ENCODE measurements at places on chromosomes 12 and 14.

DNA sequence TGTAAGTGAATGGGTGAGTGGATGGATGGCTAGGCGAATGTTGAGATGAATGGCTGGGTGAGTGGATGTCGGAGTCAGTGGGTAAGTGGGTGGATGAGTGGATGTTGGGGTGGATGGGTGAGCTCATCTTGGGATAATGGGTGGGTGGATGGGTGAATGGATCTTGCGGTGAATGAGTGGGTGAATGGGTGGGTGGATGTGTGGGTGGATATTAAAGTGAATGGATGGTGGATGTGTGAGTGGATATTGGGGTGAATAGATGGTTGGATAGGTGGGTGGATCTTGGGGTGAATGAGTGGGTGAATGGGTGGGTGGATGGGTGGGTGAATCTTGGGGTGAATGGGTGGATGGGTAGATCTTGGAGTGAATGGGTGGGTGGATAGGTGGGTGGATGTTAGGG, 51.9 kb downstream of the CMKLR1 start:
- DNase-seq: no peak

GRCh38 chr12:50117057-50117622, 5.1 kb downstream of the COX14 start:
- DNase-seq: no peak

- no peak for DNase-seq
Measured at GRCh38 chr12:49819786-49820185, 8.4 kb downstream of the NCKAP5L start.

GRCh38 chr14:70188322-70188658, 461 bp downstream of the SLC8A3 start:
- no peak for DNase-seq

DNA sequence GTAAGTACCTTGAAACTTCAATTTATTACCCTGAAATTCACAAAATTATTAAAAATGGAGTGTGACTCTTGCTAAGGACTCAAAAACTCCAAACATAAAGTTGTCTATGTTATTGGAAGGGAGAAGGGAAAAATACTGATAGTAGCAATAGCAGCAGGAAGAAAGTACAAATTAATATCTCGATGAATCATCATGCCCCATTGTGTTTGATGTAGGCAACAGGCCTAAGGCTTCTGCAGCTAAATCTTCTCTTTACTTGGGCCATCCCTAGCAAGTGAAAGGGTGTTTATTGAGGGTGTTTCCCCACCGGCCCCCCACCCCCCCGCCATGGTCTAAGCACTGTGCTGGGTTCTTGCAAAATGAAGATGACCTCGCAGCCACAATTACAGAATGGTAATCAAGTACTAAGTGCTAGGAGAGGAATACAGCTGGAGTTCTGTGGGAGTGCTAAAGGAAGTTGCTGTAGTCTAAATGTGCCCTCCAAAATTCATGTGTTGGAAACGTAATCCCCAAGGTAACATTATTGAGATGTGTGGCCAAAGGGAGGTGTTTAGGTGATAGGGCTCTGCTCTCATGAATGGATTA, 76.5 kb downstream of the SNAPC1 start:
- no peak for DNase-seq

DNA sequence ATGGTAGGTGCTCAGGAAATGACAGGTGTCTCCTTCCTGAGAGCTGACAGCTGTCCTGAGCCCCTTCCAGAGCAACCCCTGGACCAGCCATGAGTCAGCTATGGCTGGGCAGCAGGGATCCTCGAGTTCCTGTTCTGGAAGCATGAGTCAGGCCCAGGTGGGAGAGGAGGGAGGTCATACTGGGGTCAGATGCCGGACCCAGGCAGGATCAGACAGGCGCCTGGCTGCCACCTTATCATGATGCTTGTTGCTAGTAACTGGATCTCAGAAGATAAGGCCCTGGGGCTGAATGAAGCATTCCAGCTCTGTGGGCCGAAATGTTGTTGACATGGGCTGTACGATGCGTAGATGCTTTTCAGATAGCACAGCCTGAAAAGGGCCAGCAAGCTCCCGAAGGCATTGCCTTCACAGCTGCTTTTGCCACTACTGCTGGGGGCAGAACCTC, 17.4 kb upstream of the KRT7 start:
- peak; percentile 71 for DNase-seq

DNA sequence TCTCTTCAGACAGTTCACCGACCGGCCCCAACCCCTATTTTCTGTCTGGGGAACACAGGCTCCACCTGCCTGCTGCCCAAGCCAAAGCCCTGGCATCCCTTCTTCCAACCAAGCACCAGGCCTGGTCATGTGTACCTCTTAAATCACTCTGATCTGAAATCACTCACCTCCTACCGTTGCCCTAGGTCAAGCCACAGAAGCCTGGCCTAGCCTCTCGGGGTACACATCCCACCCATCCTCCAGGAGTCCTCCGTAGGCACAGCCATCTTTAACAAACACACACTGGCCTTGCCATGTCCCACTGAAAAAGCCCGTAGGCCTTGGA, 81.8 kb downstream of the IRF2BPL start:
- no peak for DNase-seq

DNA sequence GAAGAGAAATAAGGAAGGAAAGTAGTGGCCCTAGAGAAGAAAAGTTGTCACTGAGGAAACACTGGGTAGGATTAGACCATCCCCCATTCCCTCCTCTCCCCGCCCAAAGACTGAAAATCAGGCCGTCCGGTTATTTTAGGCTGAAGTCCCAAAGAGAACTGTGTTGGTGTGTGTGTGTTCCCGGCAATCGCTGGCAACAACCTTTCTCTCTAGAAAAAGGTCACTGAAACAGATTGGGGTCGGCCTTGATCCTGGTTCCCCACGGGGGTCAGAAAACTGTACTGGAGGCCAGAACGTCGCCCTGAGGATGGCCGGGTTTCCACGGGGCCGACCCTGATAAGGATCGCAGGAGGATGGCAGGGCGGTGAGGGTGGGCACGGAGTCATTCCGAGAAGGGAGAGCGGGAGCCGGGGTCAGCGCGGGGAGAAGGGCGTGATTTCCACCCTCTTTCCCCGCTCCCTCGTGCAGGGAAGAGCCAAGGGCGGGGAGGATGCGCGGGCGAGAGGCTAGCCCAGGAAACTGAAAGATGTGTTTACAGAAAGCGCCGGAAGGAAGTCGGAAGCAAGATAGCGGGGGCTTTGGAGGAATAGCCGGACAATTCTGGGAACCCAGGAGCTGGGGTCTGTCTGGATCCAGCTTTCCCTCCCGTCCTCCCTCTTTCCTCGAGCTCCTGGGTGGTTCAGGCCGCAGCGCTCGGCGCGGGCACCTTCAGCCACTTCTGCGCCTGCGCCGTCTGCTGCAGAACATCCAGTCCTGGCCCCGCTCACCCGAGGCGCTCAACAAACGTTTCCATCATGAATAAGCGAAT, 25.3 kb upstream of the SPTLC2 start:
- no peak for DNase-seq

DNA sequence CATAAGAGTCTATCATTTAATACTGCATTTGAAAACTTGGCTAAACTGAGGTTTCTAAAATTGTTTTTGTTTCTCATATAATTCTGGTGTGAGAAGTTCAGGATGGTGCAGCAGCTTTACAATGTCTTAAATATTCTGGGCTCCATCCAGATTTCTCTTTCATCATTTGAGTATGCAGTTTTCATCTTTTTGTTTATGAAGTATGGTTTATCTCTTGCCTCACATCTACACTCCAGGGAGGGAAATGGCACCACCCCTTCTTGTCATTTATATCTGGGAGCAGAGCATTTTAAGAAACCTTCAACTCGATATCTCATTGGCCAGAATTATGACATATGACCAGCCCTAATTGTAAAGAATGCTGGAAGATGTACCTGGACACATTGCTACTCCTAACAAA, 24.3 kb downstream of the GEMIN2 start:
- DNase-seq: no peak

GRCh38 chr12:6380141-6381121, 3.5 kb upstream of the LTBR start:
- no peak for DNase-seq

- no peak for DNase-seq
Measured at GRCh38 chr14:68534276-68534675, 258.6 kb downstream of the ZFP36L1 start.

GRCh38 chr14:76918256-76918781, 92.1 kb downstream of the LRRC74A start:
- peak; percentile 38 for DNase-seq

DNA sequence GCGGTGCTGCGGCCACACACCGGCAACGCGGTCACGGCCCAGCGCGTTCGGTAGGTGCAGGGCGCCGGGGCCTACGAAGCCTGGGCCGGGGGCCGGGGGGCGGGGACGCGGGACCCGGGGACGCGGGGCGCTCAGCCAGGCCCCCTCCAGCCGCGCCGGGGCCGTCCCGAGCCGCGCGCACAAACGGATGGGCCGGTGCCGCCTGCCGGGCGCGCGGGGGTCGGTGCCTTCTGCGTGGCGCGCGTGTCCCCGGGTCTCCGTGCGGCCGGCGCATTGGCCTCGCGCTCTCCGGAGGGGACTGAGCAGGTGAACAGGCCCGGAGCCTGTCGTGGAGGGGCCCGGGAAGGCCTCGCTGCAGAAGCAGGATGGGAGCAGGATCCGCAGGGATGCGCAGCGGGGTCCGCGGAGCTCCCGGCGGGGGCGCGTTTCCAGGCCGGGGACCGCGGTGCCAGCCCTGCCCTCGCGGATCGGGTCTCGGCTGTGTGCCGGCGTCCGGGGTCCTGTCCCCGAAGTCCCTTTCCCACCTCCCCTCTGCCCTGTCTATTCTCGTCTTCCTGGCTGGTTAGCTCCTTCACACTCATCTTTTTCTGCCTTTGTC, 421 bp downstream of the GLT1D1 start:
- DNase-seq: no peak

DNA sequence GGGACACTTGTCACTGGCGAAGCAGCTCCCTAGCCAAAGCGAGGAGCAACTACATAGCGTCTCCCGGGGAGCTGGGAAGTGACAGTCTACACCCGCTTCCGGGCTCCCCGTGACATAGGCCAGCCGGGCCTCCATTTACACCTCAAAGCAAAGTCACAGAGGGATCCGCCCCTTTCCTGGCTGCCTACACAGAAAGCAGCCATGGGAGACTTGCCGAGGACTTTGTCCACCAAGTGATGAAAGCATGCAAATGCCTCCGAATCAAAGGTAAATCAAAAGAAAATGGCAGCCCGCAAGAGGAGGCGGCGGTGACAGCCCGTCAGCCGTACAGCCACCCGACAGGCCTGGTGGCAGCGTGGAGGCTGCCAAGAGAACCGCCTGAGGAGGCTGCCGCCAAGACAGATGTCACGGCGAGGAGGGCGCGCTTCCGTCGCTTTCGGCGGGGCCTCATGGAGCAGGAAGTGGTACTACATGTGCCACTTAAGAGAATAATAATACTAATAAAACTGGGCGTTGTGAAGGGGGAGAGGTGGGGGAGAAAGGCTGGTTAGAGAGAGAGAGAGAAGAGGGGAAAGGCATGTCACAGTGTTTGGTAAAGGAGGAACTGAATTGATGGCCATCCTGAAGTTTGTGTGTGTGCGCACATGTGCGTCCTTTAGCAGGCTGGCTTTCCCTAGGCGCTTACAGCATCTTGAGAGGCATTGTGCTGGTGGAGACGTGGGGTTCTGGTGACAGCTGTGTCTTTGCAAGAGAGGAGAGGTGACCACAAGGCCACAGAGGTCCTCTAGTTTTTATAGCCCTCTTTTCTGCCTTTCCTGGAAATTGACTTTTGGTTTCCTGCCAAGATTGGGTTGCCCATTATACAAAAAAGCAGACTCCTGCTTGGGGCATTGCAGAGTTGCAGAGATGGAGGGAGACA, 661.7 kb downstream of the VRK1 start:
- DNase-seq: no peak

GRCh38 chr14:65210118-65210821, 108.0 kb upstream of the MAX start:
- DNase-seq: no peak

DNA sequence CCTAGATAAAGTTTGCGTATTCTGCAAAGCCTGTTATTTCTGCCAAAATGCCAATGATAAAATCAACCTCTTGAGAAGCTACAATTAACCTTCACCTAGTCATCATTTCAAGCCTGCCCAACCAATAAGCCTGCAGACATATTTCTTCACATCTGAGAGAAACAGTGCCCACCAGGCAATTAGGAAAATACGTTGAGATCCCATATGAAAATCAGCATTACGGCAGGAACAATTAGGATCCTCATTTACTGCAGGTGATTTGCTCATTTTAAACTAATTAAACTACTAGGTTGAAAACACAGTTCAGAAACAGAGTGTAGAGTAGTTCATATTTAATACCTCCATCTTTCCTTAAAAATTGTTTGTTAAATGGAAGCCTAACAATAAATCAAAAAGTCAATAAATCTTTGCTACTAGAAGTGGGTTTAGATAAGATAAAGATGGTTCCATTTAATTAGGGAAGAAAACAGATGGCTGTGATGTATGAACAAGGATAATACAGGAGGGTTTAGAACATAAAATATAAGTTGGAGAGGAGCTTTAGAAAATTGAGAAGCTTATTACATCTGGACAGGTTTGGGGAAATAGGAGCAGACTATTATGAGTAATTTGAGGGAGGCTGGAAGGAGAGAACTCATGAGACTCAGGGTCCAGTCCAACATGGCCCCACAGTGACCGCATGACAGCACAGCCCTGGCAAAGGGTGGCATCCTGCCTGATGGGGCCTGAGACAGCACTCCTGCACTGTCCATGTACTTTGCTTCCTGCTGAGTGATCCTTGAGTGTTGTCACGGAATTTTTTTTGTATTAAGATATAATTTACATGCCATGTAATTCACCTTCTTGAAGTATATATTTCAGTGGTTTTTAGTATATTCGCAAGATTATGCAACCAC, 26.9 kb upstream of the PYGL start:
- no peak for DNase-seq

GRCh38 chr14:99064262-99064954, 207.6 kb downstream of the BCL11B start:
- DNase-seq: no peak

DNA sequence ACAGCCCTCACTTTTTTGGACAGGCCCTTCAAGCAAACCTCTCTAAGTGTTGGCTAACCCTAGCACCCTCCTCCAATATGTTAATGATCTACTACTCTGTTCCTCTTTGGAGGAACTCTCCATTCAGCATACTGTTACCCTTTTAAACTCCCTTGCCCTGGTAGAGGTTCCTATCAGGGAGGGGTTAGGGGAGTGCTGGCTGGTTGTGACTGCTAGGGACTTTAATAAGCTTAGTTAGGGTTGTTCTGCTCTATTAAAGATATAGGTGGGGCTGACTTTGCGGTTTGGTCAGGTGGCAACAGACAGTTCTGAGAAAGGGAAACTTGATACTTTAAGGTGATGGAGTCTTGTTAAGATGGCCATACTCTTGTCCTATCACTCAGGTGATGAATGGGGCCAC, 301.5 kb upstream of the FBXO33 start:
- DNase-seq: no peak

- DNase-seq: peak; percentile 40
Measured at GRCh38 chr12:81639196-81639595, 120.0 kb downstream of the PPFIA2 start.

GRCh38 chr12:2194060-2194459, 141.3 kb downstream of the CACNA1C start:
- no peak for DNase-seq
